GM06990 (cell line): ENCODE measurements at places on chromosomes 7 and 10.

DNA sequence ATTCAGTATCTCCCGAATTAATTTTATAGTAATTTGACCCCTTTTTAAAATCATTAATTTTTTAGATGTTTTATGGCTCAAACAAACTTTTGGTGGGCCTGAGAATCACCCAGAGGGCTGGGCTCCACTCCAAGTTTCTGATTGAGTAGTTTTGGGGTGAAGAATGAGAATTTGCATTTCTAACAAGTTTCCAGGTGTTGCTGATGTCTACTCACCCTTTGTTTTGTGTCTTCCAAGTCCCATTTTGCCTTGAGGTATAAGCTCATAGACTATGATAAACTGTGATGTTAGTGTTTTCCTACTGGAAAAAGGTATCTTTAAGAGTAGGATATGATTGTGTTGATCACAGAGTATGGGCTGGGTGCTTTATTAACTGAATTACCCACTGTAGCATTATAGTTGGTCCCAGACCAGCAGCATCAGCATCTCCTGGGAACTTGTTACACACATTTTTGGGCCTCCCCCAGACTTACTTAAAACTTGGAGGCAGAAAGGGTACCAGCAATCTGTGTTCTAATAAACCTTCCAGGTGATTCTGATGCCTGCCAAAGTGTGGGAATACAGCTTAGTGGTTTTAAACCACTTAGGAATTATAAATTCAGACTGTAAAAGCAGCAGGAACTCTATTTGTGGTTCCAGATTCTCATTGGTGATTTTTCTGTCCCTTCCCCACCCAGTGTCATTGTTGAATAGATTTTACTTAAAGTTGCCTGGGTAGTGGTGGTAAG is 19.1 kb downstream of the ZNRF2 start:
- peak; percentile 32 for DNase-seq

DNA sequence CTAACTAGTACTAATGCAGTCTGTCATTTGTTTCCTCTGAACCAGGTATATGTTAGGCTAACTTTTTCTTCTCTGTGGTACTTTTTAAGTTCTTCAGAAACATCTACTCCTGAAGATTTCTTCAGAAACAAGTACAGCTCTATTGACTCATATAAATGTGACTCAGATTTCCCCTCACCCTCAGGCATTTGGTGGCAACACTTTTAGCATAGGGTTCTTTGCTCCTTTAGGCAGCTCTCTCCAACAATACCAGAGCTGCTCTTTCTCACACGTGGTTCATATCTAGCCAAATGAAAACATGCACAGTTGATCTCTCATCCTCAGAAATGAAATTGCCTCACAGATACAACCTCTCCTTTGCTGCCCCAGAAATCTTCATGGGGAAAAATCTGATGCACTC is 939.8 kb downstream of the SORCS1 start:
- DNase-seq: no peak

- no peak for DNase-seq
Observed at GRCh38 chr7:28847681-28848080, 110.4 kb downstream of the TRIL start.

DNA sequence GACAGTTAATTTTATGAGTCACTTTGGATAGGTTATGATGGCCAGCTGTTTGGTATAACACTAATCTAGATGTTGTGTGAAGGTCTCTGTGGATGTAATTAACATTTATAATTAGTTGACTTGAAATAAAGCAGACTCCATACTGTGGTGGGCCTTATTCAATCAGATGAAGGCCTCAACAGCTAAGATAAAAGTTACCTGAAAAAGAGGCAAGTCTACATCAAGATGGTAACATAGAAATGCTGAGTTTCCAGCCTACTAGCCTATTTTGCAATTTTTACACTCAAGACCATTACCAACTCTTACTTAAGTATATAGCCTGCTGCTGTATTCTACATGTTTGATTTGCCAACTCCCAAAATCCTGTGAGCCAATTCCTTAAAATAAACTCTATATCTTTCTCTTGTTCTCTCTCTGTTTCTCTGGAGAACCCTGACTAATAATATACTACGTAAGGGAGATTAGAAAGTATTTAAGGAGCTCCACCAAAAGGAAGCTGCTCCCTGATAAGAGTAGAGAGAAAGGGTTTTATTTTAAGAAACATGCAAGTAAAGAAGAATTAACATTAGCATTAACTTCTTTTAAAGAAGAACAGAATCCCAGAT is 42.7 kb downstream of the ZNF438 start:
- no peak for DNase-seq

GRCh38 chr7:66119245-66119850 is 4.7 kb downstream of the CRCP start:
- no peak for DNase-seq

GRCh38 chr7:2040893-2041270 is 191.9 kb downstream of the MAD1L1 start:
- no peak for DNase-seq

DNA sequence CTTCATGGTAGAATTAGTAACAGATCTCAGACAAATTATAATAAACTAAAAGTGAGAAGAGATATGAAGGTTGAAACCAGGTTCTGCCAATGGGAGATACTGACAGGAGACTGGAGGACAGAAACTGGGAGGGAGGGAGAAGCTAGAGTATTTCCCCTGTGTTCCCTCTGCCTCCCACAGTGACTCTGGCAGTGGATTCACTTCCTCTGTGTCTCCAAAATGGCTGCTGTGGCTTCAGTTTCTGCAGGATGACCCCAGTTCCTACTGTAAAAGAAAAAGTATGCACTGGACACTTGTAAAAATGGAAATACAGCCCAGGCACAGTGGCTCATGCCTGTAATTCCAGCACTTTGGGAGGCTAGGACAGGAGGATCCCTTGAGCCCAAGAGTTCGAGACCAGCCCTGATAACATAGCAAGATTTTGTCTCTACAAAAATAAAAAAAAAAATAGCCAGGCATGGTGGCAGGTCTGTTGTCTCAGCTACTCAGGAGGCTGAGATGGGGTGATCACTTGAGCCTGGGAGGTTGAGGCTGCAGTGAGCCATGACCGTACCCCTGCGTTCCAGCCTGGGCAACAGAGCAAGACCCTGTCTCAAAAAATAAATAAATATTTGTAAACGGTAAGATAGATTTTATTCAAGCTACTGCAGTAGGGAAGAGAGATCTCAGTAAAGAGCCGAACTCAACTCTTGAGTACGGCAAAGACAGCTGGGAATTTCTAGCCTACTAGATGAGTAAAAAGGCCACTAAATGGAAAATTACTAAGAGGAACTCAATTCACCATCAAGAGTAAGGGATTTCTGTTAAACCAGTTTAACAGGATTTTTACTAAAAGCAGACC is 156.6 kb upstream of the TRIM24 start:
- DNase-seq: no peak

DNA sequence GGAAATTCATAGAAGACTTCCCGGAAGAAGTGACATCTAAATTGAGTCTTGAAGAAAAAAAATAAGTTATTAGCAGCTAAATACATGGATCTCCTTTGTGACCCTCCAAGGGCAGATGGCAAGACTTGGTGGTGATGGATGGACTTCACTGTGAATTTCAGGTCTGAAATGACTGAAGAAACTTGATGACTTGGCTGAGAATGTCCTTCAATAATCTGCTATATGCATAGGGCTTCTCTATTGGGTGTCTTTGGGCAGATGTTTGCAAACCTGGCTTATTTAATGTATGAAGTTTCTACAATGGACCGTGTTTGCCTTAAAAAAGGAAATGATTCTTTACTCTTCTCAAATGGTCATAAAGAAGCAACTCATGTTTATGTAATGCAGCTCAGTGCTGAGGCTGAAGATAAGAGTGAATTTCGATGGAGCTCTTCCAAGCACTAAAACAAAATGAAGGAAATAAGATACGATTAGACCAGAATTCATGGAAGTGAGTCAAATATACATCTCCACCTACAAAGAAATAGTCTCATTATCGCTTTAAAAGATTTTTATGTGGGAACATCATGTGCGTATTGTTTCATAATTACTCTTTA is 116.6 kb upstream of the WDR11 start:
- no peak for DNase-seq

GRCh38 chr10:68153473-68154210 is 44.4 kb downstream of the MYPN start:
- no peak for DNase-seq

DNA sequence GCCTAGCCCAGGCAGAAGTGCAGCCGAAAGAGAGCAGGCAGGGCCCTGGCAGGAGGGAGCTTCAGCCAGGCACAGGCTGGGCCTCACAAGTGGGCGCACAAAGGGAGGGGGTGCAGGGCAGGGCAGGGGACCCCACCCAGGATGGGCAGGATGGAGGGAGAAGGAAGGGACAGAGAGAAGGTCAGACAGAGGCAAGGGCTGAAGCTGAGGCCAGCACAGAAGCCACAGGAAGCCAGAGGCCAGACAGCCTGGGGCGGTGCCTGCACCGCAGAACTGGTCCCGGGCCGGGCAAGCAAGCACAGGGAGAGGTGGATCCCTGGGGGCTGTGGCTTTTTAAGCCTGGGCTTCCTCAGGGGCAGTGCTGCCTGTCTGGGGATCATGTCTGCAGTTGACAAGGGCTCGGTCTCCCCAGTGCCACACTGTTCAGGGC is 16.7 kb downstream of the NOS3 start:
- DNase-seq: no peak

DNA sequence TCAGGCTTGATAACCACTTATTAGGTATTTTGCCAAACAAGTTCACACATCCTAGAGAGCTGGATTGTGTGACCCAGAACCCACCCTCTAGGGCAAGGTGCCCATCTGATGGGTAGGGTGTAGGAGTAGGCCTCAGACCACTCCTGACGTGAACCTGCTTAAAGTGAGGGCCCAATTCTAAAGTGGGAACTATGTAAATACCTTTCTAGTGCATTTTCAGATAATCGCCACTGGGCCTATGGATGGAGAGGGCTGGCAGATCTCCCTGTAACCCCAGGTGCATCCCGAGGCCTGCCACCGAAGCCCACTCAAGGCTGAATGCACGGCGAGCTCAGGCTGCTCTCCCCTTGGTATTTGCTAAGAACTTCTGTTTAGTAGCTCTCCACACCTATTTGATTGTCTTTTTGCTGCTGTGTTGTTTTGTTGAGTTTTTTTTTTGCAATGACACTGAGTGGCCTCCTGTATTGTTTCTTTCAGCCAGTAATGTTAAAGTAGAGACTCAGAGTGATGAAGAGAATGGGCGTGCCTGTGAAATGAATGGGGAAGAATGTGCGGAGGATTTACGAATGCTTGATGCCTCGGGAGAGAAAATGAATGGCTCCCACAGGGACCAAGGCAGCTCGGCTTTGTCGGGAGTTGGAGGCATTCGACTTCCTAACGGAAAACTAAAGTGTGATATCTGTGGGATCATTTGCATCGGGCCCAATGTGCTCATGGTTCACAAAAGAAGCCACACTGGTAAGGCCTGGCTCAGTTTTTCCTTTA is 71.7 kb downstream of the IKZF1 start:
- DNase-seq: no peak

DNA sequence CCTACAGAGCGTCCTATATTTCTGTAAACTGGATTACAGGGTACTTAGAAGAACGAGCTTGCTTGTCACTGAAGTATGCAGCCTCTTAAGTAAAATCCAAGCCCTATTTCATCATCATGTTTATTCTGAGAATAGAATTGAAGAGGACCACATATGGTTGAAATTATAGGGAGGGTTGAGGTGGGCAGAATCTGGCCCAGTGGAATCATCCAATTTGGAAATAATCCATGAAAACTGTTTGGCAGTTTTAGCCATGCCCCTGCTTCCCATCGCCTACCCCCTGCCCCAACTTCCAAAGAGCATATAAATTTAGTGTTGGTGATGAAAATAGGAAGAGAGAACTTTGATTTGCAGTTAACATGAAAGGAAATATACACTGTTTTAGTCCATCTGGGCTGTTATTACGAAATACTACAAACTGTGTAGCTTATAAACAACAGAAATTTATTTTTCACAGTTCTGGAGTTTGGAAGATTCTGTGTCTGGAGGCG is 150.4 kb downstream of the PRKG1 start:
- DNase-seq: no peak

DNA sequence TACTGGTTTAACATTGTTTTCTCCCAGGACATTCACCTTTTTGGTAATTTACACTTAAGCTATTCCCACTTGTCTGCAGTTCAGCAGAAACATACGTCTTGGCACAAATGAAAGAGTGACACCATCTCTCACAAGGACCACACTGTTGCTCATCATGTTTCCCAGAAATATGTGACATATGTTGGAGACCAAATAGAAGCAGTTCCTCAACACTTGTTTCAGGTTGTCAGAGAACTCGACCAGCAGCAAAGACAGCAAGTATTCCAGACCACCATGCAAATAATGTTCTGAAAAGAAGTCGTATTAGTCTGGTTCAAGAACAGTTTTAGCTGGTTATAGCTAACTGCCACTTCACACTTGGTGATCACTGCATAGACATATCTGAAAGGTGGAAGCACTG is 81.3 kb upstream of the KLF6 start:
- no peak for DNase-seq

- peak; percentile 83 for DNase-seq
Observed at GRCh38 chr10:61903221-61903927, 1.9 kb downstream of the ARID5B start.

DNA sequence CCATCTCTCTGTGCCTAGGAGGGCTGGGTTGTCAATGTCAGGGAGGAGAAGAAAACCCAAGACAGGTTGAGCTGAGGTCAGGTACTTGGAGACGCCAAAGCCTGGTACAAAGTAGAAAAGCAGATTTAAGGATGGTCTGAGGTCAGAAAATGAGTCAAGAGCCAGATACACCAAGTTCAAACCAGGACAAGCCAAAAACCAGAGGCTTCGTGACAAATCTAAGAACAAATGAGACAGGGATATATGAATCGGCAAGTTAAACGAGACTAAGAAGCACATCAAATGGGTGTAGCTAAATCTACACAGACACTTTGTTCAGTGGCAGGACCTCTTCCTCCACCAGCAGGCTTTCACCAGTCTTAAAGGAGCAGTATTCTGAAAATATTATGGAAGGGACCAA is 34.2 kb downstream of the C7orf33 start:
- DNase-seq: no peak
